ENCODE measurements at places on chromosomes 6 and 20.

DNA sequence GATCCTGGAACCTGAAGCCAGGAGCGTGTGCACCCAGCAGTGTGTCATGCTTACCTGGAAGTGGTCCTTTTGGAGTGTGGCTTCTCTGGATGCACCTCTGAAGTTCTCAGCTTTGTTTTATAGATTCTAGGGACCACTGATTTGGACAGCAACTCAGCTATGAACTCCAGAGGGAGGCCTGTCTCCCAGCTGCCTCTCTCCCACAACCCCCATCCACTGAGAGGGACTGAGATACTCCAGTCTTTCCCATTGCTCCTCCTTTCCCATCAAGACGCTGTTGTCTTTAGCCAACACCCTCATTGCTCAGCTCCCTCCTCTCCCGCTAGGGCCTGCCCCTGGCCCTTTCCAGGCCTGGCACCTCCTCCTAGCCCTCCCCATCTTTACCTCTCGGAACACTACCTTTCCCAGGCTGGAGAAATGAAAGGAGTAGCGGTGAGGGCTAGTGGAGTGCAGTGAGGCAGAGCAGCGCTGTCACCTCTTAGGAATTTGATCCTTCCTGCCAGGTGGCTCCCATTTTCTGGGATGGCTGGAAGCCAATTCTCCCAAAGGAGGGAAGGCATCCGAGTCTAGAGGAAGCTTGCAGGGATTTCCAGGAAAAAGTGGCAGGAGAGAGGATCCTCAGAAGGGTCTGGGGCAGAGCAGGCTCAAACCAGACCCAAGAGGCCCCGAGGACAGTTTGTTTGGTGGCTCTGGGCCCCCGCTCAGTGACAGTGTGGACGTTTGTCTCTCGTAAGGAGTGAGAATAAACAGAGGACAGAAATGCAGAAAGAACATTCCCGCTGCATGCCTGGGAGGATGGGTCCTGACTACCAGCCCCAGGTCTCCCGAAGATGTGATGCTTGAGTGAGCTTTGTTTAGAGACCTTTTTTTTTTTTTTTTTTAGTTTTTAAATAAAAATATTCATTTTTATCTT lies at the start of gene LRRN4:
TSS of gene LRRN4 (minus strand) at position 285 of the 913 bp plus-strand sequence. CDS start 1,261 bp downstream, outside the sequence.
- DNase-seq, result no peak

- DNase-seq, result no peak
Observed at GRCh38 chr20:53574259-53574789, 19.3 kb downstream of the ZNF217 start.

GRCh38 chr6:52305411-52305810 lies 20.9 kb upstream of the MCM3 start:
- DNase-seq, result no peak

DNA sequence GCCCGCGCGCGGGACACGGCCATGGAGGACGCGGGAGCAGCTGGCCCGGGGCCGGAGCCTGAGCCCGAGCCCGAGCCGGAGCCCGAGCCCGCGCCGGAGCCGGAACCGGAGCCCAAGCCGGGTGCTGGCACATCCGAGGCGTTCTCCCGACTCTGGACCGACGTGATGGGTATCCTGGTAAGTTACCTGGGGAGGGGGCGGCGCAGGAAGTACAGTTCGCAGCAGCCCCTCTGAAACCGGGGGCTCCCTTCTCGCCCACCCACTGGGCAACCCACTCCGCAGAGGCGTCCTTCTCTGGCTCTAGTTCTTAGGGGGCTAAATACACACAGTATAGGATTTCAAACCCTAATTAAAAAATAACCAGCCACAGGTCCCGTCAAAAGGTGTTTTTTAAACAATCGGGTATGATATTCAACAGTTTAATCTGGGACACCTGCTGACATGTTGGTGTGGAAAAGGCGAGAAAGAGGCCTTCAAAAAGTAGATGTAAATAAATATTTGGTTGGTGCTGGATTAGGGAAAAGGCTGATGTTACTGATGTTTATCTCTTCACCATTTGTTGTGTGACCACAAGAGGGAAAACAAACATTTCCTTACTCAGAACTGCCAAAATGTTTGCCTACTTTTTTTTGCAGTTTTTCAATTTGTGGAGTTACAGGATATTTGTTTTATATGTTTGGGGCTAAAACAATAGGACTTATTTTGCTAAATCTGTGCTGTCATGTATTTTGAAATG lies 577 bp downstream of the SASH1 start:
- DNase-seq, result no peak

DNA sequence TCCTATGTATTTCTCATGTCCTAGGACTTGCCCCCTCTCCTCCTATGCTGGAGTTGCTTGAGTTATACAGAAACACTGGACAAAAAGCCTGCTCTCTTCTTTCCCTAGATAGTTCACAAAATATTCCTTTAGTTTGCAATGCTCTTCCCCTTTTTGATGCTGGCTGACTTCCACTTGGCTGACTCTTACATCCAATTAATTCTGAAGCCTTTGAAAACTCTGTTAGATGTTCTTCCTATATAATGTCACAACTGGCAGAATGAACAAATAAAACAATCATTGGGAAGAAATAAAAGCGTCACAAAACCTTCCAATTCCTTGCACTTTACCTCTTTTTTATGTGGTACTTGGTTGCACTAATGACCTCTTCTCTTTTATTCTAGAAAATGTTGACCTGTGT lies 253.8 kb upstream of the CITED2 start:
- no peak for DNase-seq

DNA sequence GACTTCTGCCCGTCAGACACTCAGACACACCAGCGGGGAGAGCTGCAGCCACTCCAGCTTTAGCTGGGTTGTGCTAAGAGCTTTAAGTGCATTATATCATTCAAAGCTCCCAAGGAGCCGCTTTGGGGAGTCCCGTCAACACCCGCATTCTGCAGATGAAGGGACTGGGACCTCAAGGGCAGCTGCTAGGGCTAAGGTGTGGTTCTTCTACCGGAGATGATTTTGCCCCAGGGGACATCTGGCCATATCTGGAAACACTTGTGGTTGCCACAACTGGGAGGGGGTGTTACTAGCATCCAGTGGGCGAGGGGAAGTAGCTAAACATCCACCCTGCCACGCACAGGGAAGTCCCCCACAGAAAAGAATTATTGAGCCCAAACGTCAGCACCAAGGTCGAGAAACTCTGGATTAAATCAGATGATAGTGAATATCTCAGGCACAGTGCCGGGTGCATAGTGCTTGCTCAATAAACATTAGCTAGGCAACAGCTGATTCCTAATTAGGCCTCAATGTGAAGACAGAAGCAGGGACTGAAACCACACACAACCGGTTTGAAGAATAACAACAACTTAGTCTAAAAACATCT lies 29.6 kb downstream of the PMEPA1 start:
- DNase-seq, result no peak

DNA sequence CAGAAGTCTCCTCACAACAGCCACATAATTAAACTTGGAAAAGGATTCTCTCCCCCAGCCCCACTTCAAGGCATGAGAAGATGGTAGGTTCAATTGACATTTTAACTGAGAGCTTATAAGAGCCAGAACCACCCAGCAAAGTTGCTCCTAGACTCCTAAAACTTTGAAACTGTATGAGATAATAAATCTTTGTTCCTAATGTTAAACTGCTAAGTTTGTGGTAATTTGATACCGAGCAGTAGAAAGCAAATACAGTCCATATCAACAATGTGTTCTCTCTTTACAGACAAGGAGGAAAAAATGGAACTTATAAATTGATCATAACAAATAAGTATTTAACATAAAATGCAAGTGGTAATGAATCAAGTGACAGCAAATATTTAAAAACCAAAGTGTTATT lies 831.8 kb downstream of the MAFB start:
- no peak for DNase-seq
